ENCODE measurements at places on chromosomes 1 and 21.
A peak's percentile ranks its signal among the peaks of the same experiment; 100 is the strongest.

GRCh38 chr21:21715266-21715969 lies 717.2 kb downstream of the NCAM2 start:
- no peak for DNase-seq

DNA sequence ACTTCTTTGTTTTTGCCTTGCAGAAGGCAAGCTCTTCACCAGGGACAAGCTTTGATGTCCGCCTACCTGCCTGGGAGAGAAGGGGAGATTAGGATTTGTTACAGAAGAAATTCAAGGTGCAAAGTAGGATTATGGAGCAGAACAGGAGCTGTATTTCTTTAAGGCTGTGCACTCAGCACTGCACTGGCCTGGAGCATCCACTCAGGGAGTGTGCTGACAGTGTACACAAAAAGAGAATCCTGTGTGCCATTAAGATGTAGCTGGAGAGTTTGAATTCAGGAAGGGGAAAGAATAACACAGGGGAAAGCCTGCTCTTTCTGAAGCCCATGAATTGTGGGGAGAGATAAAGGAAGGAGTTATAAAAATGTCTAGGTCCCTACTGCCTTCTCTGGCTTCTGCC lies 137.7 kb upstream of the ETS2 start:
- no peak for DNase-seq

GRCh38 chr1:42350086-42350485 lies 15.1 kb upstream of the FOXJ3 start:
- DNase-seq: no peak

- no peak for DNase-seq
Observed at GRCh38 chr21:44716984-44717383, 5.6 kb upstream of the TSPEAR start.

DNA sequence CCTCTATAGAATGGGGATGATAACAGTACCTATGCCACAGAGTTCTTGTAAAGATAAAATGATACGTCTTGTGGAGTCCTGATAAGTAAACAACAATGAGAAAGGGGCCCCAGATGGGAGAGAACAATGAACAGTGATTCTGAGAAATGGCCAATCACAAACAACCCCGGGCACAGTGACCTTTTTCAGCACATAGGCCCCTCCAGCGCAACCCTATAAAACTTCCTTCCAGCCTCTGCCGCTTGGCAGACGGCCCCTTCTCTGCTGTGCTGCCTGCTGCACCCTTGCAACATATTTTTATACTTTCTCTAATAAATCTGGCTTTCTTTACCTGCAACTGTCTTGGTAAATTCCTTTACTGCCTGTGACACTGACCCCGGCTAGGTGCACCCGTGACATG lies 8.9 kb downstream of the RCAN1 start:
- DNase-seq: no peak

GRCh38 chr1:86811142-86811924 lies 102.6 kb downstream of the SELENOF start:
- DNase-seq: no peak

- DNase-seq: no peak
Observed at GRCh38 chr1:63969441-63969901, 195.7 kb downstream of the ROR1 start.

DNA sequence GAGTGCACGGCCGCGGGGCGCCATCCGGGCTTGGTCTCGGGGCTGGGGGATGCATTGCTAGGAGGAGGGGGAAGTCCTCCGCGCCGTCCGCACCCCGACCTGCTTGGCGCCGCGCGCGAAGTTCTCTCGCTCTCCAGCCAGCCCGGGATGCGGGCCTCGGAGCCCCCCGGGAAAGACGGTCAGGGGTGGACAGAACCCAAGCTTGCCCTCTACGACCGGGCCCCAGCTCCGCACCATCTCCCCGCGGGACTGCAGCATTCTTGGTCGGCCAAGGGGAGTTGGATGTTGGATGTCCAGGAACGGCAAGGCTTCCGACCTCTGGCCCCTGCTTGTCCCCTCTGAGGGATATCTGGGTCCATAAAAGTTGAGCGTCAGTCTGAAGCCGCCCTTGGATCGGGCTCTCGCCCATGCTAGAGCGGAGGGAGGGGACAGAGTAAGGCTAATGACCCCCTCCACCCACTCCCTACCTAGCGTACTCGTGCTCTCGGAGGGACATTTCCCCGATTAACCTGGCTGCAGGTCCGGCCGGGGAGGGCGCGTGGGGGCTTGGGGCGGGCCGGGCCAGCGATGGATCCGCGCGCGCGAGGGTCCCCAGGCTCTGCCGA lies 522 bp downstream of the DISP3 start:
- no peak for DNase-seq

- peak; percentile 67 for DNase-seq
Observed at GRCh38 chr1:203311368-203312301, 6.3 kb downstream of the BTG2 start.

GRCh38 chr1:48923116-48923515 lies 146.4 kb upstream of the BEND5 start:
- peak; percentile 5 for DNase-seq

GRCh38 chr1:50720457-50721053 lies 239.5 kb downstream of the FAF1 start:
- no peak for DNase-seq

GRCh38 chr1:55320891-55321290 lies 105.7 kb upstream of the USP24 start:
- DNase-seq: no peak

DNA sequence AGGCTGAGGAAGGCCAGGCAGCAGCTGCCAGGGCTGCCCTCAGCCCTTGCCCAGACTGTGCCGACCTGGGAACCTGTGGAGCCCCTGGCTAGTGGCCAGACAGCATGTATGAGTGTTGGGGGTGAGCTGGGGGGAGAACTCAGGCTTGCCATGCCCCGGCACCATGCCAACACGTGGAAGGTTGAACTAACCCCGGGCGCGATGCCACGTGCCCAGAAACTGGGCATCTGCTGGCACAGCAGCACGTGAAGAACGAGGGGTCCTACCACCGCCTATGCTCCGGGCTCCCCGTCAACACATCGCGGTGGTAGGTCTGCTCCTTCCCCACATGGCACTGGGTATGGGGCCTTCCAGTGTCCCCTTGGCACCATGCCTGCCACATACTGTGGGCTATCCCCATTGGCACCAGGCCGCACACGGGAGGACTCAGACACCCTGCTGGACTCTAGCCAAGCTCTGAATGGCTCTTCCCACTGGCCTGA lies 68.7 kb downstream of the CASZ1 start:
- no peak for DNase-seq

- peak; percentile 88 for DNase-seq
Observed at GRCh38 chr1:91876040-91876470, 9.9 kb downstream of the TGFBR3 start.

DNA sequence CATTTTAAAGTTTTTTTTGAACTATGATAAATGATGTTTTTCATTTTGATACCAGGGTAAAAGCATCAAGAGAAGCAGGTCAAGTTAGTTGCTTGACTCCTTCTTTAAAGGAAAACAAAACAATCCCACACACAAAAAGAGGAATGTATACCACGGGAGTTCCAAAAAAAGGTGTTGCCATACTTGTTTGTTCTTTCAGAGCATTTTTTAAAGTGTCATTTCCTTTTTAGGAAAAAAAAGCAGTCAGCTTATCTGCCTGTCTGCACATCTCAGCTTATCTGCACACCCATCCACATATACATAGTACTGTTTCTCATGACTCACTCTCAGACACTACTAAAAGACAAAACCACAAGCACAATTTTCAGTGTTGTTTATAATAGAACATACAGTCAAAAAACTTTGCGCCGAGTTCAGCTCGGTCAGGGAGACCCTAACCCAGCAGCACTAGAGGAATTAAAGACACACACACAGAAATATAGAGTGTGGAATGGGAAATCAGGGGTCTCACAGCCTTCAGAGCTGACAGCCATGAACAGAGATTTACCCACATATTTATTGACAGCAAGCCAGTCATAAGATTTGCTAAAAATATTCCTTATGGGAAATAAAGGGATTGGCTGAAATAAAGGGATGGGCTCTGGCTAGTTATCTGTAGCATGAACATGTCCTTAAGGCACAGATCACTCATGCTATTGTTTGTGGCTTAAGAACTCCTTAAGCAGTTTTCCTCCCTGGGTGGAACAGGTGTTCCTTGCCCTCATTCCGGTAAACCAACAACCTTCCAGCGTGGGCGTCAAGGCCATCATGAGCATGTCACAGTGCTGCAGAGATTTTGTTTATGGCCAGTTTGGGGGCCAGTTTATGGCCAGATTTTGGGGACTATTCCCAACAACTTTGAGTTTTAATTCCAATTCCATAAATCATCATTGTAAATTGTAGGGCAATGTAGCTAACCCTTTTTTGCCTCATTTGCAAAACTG lies 11.4 kb upstream of the MNDA start:
- peak; percentile 38 for DNase-seq

GRCh38 chr1:159993911-159994310 lies 37.9 kb downstream of the PIGM start:
- DNase-seq: no peak

- DNase-seq: no peak
Observed at GRCh38 chr1:69673321-69673720, 105.6 kb downstream of the LRRC7 start.

DNA sequence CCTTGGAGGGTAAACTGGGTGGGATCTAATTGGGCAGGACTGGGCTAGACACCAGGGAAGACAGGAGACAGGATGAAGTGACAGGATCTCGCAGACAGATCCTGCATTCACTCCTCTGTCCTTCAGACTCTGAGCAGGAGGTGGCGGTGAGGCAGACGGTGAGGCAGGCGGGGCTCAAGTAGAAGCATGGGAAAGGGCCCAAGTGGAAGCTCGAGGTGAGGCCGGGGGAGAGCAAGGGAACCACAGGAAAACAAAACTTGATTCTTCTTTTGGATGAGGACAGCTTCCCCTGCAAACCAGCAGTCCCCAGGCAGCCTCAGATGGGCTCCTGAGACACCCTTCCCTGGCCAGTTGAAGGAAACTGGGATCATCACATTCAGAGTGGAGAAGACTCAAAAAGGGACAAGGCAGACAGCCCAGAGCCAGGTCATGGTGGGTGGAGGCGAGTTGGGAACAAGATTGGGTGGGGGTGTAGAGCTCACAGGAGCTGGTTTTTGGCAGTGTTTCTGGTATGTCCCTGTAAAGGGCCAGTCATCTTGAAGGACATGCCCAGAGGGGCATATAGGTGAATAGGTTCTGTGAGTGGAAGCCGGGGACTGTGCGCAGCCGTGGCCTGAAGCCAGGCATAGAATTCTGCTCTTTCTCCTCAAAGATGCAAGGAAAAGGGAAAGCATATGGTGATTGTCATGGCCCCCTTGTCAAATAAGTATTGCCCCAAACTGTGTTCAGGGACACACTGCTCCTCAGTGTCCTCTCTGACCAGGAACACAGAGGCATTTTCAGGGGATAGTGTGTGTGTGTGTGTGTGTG lies 18.0 kb downstream of the INKA2 start:
- no peak for DNase-seq

DNA sequence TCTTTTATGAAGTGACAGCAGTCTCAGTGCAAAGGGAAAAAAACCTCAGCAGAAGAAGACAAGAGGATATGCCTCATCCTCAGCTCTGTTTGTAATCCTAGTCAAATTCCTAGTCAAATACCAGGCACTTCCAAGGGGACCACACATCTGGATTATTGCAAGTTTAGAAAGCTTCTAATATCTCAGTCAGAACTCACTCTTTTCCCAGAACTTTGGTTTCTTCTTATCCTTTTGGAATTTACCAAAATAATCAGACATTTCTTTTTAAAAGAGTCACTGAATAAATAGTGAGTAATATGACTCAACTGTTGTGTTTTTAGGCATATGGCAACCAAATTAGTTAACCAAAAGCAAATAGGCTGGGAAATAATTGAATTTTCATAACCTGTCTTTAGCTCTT lies 47.8 kb downstream of the PRRX1 start:
- no peak for DNase-seq

DNA sequence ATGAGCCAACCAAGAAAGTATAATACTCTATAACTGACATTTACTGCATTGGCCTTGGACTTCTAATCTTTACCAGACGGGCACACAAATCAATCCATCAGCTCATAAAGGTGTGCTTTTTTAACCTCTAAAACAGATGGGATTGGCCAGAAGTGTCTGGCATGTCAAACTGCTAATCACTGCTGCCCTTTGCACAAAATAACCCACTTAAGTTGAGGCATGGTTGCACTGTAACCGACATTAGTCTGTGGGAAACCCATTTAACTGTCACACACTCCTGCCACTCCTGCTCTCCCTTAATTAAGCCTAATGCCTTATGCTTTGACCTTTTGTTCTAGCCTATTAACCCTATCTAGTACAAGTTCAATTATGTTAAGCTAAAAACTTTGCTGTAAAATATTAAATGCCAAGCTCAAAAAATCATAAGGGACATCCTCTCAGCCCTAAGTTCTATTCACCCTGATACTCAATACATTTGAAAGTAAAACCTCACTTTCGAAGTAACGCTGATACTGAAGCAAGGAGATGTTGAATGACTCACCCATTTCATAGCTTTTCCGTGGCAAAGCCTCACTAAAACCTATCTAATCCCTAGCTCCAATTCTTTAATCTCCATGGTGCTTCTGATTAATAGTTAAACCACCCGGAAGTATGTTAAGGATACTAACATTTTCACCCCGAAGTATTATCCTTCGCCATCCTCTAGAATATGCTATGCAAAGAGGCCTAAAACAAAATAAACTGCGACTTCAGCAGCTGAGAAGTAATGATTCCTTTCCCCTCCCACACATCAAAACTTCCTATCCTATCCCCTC lies 12.9 kb downstream of the NRIP1 start:
- DNase-seq: peak; percentile 18

- peak; percentile 96 for DNase-seq
Observed at GRCh38 chr1:53238197-53239155, at the start of gene MAGOH. TSS of gene MAGOH (minus strand) at chr1:53238518. CDS start at chr1:53238448, 70 bp downstream.

- DNase-seq: no peak
Observed at GRCh38 chr1:87899017-87899416, 570.3 kb downstream of the LMO4 start.

GRCh38 chr1:244350027-244350426 lies 101.7 kb downstream of the ADSS2 start:
- DNase-seq: peak; percentile 84

- DNase-seq: no peak
Observed at GRCh38 chr1:42392255-42392654, 11.7 kb downstream of the RIMKLA start.

DNA sequence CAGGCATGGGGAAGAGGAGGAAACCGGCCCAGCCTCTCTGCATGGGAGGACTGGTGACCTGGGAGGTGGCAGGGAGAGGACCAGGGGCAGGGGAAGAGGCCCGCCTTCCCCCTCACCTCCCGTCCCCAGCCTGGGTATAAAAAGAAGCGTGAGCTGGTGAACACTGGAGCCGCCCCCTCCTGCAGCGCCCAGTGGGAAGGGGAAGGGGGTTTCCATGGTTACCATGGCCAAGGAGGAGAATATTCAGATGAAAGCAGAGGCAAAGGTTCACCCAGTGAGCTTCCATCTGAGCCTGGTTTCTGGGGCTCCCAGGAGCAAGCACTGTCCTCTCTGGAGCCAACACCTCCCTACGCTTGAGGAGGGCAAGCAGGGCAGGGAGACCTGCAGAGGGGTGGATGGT lies 54.9 kb downstream of the ACOT7 start:
- no peak for DNase-seq
